ENCODE measurements at places on chromosomes 16 and 17. TPM values are rescaled to one million over a fixed set of nuclear protein-coding genes. Genes with fewer than 3 reads are reported as not detected.
A peak's percentile ranks its signal among the peaks of the same experiment; 100 is the strongest.

The SNX20 gene
- 0.62 TPM for total RNA-seq

The KLHL11 gene
- total RNA-seq: 3.0 TPM

The LGALS9 gene
- 17.0 TPM for total RNA-seq

The CPNE7 gene
- not detected for total RNA-seq

The MPP2 gene
- total RNA-seq: 17.1 TPM

The LITAF gene
- total RNA-seq: 74.3 TPM

DNA sequence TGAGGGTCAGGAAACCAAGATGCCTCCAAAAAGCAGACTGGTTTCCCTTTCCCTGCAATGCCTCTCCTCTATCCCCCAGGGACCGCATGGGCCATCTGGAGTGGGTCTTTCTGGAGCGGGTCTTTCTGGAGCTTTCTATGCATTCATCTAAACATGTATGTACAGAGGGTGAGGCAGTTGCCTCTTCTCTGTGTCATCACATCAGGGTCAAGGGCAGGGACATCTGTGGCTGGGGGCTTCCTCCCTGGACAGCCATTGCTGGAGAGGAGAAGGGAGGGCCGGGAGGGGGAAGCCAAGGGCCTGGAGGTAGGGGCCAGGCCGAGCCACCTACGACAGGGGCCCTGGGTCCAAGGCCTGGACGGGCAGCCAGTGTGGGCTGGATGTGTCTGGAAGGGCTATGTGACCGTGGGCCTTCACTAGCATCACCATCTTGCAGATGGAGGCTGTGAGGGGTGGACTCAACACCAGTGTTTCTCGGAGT, 840 bp downstream of the ADCY7 start:
- no peak for DNase-seq

- DNase-seq: no peak
These were observed 6.1 kb downstream of the ZG16 start for GRCh38 chr16:29784157-29784556.

GRCh38 chr16:85750827-85751697, at the start of gene C16orf74:
TSS of gene C16orf74 (minus strand) at chr16:85751096. CDS start at chr16:85735217, 15,879 bp downstream.
- DNase-seq: peak; percentile 75

- no peak for DNase-seq
These were observed 368.2 kb downstream of the SLC39A11 start for GRCh38 chr17:72724267-72724666.

- DNase-seq: peak; percentile 85
These were observed 14.6 kb downstream of the SMTNL2 start for GRCh38 chr17:4598776-4599504.

DNA sequence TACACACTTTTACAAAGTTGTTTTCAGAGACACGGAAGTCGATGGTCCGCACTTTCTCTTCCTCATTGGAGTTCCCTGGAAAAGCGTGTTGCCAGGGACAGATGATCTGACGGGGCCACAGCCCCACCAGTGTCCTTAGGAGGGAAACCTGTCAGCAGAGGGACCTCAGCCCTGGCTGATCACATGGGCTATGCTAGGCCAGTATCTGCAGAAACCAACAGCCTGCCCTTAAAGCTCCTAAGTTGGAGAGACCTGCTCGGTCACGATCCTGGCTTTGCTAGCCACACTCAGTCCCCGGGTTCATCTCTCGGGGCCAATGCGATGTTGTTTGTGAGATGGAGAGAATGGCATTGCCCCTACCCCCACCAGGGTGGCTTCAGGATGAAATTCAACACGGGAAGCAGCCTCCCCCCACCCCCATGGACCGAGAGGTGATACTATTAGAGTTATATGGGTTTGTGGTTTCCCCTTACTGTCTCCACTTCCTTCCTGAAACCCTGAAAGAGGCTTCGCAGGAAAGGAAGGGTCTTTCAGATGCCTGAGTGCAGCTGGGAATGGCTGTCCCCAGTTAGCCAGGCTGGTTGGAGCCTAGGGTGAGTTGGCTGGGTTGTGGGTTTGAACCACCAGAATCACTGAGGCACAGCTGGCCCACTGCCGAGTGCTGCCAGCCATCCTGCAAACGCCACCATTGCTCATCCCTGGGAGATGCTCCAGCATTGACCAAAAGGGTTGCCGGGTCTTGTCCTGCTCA, 16.6 kb downstream of the RMI2 start:
- no peak for DNase-seq

- no peak for DNase-seq
These were observed 12.8 kb upstream of the PAFAH1B1 start for GRCh38 chr17:2580661-2581060.

DNA sequence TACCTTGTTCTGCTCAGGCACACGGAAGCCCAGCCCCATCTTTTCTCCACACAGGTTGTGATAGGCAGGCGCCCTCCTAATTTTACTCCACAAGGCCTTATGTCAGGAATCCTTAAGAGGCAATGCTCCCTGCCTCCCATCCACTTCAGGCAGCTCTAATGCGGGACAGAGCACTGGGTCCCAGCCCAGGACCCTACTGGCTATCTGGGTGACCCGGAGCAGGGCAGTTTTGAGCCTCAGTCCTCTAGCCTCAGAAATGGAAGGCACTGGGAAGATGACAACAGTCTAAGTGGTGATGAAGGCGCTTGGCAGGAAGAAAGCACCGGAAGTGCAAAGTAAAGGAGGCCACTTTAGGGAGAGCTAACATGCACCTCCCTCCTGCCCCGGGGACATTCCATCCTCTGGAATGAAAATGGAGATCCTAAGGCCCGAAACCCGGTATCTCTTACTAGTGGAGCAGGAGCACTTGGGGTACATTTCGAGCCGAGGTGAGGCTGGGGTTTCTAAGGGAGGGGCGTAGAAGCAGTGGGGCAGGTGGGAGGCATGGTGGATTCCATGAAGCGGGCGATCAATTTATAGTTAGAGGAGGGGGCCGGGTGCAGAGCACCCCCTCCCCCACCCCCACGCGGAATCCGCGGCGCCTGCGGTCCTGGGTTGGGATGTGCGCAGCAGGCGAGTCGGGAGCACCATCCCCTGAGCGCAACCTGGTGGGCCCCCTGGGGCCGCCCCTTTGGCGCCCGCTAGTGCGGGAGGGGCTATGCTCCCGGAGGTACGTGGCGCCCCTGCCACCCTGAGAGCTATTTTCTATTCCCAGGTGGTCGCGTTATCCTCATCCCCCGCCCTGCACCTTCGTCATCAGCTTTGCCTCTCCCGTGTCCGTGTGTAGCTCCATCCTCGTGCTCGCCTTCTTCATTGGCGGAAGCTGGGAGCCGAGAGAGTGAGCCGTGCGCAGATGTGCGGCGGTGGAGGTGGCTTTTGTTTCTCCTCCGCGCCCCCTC, 4.9 kb downstream of the MT1F start:
- no peak for DNase-seq

- no peak for DNase-seq
These were observed 271.8 kb downstream of the CPPED1 start for GRCh38 chr16:12531937-12532336.

DNA sequence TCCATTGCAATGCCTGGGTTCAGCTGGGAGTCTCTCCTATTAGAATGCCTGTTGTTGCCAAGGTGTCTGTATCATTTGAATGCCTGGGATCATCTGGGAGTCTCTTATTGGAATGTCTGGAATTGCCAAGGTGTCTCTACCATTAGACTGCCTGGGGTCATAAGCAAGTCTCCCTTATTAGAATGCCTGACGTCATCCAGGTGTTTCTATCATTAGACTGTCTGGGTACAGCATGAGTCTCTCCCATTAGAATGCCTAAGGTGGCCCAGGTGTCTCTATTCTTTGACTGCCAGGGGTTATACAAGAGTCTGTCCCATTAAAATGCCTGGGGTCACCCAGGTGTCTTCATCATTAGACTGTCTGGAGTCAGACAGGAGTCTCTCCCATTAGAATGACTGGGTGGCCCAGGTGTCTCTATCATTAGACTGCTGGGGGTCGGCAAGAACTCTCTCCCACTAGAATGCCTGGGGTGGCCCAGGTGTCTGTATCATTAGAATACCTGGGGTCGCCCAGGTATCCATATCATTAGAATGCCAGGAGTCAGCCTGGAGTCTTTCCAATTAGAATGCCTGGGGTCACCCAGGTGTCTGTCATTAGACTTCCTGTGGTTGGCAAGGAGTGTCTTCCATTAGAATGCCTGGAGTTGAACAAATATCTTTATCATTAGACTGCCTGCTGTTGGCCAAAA, 2274.0 kb downstream of the TP53TG3F start:
- DNase-seq: no peak

DNA sequence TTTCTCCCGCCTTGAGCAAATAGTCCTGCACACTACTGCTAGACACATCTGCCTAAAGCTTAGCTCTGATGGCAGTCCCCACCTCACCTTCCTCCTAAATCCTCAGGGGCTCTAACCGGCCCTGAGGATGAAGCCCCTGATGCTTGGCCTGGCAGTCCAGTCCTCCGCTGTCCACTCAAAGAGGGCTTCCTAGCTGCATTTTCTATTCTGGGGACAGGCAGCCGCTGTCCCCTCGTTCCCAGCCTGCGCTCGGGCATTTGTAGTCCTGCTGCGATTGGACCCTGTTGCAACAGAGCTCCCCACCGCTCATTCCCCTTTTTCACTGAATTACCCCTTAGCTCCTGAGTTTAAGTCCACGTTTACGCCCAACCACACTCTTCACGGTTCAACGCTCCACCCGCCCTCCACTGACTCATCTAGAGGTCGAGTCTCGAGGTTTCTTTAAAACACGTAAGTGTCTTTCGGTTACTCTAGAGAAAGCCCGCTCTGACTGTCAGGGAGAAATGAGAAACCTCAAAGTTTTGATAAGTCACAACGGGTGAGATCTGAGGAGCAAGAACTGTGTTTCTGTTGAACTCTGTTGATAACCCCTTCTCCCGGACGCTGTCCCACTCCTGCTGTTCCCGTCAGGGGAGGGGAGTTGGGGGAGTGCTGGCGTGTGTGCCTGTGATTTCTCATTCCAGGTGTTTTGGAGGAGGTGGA, 4.5 kb downstream of the CCR7 start:
- no peak for DNase-seq

- no peak for DNase-seq
These were observed 96.3 kb downstream of the TNFRSF13B start for GRCh38 chr17:16875662-16876061.

DNA sequence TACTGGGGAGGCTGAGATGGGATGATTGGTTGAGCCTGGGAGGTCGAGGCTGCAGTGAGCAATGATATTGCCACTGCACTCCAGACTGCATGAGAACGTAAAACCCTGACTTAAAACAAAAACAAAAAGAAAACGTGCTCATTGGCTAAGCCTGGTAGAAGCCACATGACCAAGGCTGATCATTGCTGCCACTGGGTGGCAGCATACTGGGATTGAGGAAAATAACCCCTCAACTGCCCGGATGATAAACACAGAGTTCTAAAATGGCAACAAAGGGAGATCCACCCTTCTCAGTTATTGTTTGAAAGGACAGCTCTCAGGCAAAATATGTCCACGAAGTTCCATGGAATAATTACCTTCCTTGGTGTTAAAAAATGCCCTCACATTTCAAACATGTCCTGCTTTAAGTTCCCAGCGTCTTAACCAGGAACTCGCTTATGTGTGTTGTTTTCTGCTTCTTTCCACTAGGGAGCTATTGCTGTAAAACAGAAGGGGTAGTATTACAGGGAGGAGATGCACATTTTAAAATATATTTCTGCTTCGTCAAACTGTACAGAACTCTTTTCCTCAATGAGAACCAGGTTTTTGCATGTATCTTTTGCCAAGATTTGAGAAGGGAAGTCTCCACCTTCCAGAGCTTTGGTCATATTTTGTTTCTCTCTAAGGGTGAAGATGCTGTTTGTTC, 675.3 kb downstream of the MAF start:
- DNase-seq: peak; percentile 54

DNA sequence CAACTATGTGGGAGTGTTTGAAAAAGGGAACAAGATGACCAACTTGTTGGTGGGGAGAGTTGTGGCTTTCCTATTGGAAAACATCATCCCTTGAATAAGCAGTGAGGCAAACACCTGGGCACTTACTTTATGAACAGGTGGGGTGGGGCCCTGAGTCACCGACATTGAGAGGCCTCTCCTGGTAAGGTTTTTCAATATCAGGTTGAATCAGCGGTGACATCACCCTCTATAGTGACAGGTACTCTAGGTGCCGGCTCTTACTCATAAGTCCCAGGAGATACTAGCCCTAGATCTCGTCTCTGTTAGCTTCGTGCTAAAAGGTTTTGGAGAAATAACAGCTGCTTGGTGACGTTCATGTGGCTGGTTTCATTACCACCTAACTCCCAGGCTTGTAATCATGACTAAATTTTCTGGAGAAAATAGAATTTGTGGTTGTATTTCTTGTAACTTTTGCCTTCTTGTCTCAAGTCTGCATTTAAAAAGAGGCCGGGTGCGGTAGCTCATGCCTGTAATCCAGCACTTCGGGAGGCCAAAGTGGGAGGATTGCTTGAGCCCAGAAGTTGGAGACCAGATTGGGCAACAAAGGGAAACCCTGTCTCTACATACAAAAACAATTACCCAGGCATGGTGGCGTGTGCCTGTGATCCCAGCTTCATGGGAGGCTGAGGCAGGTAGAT, 19.3 kb downstream of the CDH1 start:
- no peak for DNase-seq
